Stimulated activated CD8-positive, alpha-beta memory T cell treated with anti-CD3 and anti-CD28 coated beads, Interleukin-7, amount 100 ng/mL, for 48 hours (primary cell): ENCODE measurements at places on chromosomes 16 and 17.

DNA sequence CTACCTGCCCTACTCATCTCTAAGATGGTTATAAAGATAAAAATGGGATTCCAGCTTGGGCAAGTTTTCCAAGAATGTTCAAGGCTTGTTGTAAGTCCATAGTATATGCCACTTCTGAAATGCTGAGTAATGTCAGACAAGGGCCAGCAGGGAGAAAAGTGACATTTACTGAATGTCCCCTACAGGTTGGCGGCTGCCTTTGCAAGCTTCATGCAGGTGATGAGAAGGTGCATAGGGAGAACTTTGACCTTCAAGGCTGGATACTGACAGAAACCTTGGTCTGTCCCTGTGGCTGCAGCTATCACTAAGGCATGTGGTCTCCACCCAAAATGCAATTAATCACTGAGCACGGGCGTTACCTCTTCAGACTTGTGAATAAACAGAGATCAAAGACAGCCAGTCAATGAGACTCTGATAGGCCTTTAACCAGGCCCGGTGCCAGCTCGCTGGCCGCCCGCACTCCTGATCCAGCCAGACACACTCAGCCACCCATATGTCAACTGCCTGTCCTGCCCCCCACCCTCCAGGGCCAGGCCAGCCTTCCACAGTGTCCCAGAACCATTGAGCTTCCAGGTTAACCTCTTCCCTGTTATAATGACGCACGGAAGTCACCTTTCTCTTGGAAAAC is 26.8 kb upstream of the AXIN2 start:
- no peak for DNase-seq

GRCh38 chr17:18248300-18248731 is 10.2 kb downstream of the FLII start:
- no peak for DNase-seq

GRCh38 chr16:15953929-15954813 is 4.8 kb downstream of the ABCC1 start:
- DNase-seq = no peak

DNA sequence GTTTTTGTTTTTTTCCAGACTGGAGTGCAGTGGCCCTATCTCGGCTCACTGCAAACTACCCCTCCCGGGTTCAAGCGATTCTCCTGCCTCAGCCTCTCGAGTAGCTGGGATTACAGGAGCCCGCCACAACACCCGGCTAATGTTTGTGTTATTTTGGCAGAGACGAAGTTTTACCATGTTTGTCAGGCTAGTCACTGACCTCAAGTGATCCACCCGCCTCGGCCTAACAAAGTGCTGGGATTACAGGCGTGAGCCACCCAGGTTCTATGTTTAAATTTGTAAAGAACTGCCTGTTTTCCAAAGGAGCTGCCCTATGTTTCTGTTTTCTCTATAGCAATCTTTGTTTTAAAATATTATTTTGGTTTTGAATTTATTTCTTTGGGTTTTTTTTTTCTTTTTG is 13.8 kb upstream of the C16orf87 start:
- DNase-seq = no peak

GRCh38 chr16:2881783-2882649 is 999 bp upstream of the FLYWCH2 start:
- DNase-seq = no peak

GRCh38 chr17:75487351-75488070 is 27.8 kb downstream of the CASKIN2 start:
- peak; percentile 18 for DNase-seq

DNA sequence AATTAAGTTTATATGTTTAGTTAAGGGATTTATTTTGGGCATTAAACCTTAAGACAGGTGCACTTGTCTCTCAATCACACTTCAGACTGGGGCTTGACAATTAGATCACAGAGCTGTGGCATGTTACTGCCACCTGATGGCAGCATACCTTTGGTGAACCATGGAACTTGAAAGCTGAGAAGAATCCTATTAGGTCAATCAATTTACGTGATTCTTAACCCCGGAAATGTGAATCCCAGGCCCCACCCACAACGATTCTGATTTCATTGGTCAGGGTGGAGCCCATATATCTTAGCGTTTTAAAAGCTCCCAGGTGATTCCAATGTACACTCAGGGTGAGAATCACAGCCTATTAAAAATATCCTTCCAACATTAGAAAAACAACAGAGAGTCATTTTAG is 91.0 kb downstream of the GSG1L start:
- DNase-seq = peak; percentile 4

GRCh38 chr16:15642557-15643047 is 352 bp downstream of the MARF1 start:
- peak; percentile 83 for DNase-seq

DNA sequence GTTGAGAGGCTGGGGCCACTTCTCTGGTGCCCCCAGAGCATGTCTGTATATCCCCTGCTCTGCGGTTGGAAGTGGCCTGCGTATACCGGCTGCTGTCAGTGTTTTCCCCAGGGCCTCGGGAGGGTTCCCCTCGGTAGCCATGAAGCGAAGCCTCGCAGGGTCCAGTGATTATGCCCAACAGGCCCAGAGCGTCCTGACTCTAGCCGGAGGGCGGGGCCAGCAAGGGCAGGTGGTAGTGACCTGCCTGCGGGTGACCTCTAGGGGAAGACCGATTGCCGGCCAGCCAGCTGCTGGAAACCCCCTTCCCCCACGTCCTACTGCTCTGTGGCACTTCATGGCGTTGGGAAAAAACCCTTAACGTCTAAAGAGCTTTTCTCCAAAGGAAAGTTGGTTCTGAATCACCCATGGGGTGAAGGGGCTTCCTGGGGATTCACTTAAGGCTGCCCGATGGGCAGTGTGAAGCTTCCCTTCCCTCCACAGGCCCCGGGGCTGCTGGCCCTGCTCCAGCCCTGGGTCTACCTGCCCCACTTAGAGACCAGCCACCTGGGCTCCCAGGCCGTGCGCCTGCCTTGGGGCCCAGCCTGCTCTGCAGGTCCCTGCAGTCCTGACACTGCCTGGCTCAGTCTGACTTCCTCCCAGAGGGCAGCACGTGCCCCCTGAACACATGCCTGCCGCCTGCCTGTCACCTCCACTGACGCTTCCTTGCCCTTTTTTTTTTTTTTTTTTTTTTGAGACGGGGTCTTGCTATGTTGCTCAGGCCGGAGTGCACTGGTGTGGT is 72.8 kb downstream of the SOCS1 start:
- no peak for DNase-seq

- peak; percentile 91 for DNase-seq
Measured at GRCh38 chr17:39754161-39754957, 16.6 kb downstream of the GRB7 start.

- no peak for DNase-seq
Measured at GRCh38 chr17:987931-988330, 8.4 kb upstream of the NXN start.

GRCh38 chr17:34762078-34762477 is 182.7 kb downstream of the TMEM132E start:
- DNase-seq = no peak

- no peak for DNase-seq
Measured at GRCh38 chr16:79721270-79721669, 120.7 kb upstream of the MAF start.

DNA sequence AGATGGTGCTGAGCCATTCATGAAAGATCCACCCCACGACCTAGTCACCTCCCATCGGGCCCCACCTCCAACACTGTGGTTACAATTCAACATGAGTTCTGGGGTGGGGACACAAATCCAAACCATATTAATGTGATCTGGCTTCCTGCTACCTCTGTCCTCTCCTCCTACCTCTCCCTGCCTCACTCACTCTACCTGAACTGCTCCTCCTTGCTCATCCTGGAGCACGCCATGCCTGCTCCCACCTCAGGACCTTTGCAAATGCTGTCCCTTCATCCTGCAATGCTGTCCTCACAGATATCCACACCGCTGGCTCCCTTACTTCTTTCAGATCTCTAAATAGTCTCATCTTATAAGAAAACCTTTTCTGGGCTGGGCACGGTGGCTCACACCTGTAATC is 10.8 kb upstream of the SLC13A5 start:
- no peak for DNase-seq

DNA sequence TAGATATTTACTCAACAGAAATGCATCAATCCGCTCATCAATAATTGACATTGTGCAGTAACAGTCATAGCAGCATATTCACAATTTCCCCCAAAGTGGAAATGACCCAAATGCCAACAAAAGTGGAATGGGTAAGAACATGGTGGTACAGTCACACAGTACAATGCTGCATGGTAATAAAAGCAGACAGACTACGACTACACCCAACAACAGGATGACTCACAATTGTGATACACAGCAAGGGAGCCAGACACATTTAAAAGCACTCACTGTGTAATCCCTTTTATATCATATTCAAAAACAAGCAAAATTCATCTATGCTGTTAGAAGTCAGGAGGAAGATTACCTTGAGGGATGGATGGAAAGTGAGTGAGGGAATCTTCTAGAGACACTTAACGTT is 76.5 kb upstream of the NUDT7 start:
- no peak for DNase-seq

GRCh38 chr16:64626776-64627175 is 495.1 kb downstream of the CDH11 start:
- DNase-seq = no peak

GRCh38 chr17:2397247-2398171 is 3.4 kb downstream of the MNT start:
- DNase-seq = no peak

GRCh38 chr16:54696522-54696921 is 234.1 kb upstream of the IRX5 start:
- DNase-seq = no peak

- no peak for DNase-seq
Measured at GRCh38 chr17:2084036-2084765, 29.3 kb downstream of the HIC1 start.

DNA sequence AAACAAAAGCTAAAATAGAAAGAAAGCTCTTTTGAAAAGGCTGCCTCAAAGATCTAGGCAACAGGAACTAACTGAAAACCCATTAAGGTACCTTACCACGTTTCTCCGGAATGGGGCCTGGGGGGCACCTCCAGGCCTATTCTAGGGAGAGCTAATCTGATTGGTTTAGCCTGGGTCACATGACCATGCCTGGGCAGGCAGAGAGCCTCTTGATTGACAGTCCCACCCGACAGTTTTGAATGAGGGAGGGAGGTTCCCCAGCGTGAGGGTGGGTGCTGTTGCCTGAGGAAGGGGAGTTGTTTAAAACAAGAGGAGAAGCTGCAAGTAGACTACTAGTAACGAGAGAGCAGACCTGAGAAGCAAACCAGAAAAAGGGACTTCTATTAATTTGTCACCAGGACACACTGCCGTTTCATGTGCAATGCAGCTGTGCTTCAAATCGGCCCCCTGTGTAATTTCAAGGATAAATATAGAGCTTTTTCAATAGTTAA is 143.4 kb upstream of the HS3ST2 start:
- no peak for DNase-seq

DNA sequence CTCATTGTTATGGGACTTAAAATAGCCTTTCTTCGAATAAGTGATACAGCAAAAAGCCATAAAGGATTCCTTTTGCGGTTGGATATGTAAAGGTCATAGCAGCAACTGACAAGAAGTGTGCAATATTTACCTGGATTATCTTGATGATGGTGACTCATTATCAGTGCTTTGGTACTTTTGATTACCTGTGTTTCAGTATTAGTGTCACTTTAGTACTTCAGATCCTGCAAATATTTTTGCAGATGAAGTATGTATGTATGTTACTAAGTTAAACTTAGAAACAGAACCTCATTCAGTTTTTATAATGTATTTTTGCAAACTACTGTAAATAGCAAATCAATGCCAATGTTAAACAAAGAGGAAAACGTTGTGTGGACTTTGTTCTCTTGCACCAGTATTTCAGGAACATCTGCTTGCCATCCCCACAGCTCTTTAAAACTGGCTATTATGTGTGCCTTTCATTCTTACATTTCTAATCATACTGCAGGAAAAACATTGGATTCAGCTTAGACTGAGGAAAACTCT is 10.5 kb downstream of the CNEP1R1 start:
- no peak for DNase-seq

- DNase-seq = no peak
Measured at GRCh38 chr17:14351493-14351892, 50.6 kb downstream of the HS3ST3B1 start.

DNA sequence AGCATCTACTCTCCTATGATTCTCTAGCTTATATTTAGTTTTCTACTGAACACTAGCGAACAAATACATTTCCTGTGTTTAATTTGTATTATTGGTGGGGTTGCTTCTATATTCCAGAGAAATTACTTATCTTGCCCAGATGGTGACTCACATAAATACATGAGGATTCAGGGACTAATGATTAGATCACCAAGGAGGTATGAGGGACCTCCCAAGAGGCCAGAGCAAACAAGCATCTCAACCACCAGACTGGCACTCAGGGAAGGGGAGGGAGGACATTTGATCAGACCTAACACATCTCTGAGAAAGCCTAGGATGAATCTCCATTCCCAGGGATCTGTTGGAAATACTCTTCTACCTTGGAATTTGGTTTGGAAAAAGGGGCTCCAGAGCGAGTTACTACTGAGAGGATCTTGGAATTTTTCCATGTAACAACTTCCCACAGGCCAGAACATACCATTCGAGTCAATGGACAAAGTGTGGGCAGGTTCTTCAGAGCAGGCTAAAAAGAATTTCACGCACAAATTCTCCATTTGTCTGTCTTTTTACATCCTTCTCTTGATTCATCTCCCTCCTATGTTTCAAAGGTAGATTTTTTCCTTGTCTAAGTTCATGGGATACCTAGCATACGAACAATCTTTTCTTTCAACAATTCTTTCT is 262.6 kb upstream of the MYOCD start:
- no peak for DNase-seq
